ENCODE measurements at places on chromosomes 12 and 14.

DNA sequence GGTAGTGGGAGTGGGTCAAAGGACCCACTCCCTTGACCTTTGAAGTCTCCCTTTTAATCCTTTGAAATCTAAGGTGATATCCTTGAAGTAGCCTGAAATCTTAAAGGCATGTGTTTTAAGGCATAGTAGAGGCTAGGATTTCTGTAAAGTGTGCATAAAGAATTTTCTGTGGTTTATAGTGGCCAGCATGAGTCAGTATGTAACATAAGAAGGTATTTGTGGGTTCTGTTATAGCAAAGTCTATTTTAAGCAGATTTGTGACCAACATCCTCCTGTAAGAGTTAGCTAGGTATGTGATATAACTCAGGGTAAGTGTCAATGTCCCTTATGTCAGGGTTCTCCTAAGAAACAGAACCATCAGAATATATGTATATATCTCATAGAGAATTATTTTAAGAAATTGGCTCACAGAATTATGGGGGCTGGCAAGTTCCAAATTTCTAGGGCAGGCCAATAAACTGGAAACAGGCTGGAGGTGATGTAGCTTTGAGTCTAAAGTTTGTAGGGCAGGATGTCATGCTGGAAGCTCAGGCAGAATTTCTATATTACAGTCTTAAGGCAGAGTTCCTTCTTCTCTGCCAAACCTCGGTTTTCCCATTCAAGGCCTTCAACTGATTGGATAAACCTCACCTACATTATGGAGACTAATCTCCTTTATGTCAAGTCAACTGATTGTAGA is 18.7 kb upstream of the EPYC start:
- no peak for DNase-seq

GRCh38 chr12:53703756-53704155 is 23.5 kb downstream of the CALCOCO1 start:
- DNase-seq: no peak

- no peak for DNase-seq
Observed at GRCh38 chr14:105120056-105120455, 48.5 kb downstream of the JAG2 start.

DNA sequence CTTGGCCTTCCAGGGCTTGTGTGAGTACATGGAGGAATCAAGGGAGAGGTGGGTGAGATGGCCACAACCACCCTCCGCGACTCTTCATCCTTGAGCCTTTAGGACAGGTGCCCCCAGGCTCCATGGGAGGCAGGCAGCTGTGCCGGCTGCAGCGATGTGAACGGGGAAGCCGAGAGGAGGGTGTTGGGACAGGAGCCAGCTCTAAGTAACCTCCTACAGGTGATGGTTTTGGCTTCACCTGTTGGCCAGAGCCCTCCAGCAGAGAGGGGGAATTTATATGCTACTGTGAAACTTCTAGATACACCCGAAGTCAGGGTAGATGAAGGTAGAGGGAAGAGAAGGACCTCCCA is 132.2 kb upstream of the HIF1A start:
- DNase-seq: no peak

DNA sequence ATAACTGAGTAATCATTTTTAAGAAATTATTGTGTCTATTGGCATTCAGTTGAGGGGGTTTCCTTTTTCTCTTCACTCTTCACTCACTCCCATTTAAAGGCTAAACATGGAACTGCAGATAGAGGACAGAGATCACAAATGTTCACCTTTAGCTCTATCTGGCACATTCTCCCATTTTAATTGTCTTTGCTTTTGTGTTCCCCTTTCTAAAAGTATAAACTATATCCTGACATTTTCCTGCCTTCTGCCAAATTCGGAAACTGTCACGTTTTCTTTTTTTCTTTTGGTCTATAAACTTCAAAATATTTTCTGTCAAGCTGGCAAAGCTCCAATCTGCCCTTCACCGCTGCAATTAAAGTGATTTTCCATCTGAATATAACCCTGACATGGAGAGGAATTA is 219.8 kb upstream of the CDKN3 start:
- no peak for DNase-seq

GRCh38 chr12:102234599-102234998 is 37.0 kb upstream of the PMCH start:
- no peak for DNase-seq

DNA sequence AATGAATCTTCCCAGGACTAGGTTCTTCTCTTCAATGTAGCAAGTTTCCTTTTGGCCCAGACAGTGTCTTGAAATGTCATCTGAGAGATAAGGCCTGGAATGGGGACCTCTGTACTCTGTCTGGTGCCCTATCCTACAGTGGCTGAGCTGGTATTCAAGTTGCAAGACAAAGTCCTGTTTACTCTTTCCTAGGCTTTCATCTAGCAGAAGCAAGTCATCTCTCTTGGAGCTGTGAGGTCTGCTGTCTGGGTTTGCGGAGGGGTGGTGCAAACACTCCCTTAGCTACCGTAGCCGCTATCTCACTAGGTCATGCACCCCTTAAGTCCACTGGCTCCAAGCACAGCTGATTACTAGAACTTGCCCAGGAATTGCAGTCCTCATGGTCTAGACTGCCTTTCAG is 149.7 kb upstream of the SLC16A7 start:
- no peak for DNase-seq

- DNase-seq: no peak
Observed at GRCh38 chr12:91381309-91381804, 198.7 kb upstream of the DCN start.

DNA sequence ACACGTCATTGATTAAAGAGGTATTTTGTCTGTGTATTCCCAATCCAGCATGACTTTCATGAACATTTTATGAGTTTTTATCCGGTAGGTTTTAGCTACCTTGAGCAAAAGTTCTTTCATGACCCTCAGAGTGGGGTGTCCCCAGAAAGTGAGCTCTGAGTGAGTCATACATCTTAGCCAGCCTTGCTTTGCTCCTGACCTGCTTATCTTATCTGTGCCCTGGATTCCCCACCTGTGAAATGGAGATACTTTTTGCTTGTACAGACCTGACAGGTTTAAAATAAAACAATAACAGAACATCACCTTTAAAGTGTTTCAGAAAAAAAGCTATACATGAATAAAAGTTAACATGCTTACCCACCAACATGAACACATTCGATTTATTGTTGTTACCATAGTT is 202.8 kb upstream of the SOX5 start:
- DNase-seq: no peak
